ENCODE measurements at places on chromosomes 1 and 21.

- no peak for DNase-seq
Measured at GRCh38 chr1:47214549-47214948, 17.5 kb downstream of the TAL1 start.

GRCh38 chr1:244713332-244713731 is 60.4 kb downstream of the DESI2 start:
- DNase-seq: no peak

GRCh38 chr21:38661889-38662568 is 143.7 kb upstream of the ETS2 start:
- no peak for DNase-seq

- no peak for DNase-seq
Measured at GRCh38 chr1:47931395-47931794, 65.8 kb downstream of the TRABD2B start.

DNA sequence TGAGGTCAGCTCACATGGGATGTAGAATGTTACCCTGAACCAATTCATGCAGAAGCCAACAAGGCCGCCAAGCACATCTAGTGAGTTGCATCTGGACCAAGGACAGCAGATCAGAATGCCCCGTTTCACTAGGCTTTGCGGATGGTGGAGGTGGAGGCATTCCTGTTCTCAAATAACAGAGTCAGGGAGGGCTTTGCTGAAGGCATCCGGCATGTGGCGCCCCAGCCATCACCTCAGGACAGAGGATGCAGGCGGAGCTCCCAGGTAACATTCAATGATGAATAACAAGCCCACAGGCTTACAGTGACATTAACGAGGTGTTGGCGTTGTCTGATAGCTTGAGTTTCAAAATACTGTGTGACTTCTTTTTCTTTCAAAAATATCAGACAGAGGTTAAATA is 476.2 kb downstream of the CAMTA1 start:
- no peak for DNase-seq
